Memory B cell (primary cell): ENCODE measurements at places on chromosomes 11 and 22.

DNA sequence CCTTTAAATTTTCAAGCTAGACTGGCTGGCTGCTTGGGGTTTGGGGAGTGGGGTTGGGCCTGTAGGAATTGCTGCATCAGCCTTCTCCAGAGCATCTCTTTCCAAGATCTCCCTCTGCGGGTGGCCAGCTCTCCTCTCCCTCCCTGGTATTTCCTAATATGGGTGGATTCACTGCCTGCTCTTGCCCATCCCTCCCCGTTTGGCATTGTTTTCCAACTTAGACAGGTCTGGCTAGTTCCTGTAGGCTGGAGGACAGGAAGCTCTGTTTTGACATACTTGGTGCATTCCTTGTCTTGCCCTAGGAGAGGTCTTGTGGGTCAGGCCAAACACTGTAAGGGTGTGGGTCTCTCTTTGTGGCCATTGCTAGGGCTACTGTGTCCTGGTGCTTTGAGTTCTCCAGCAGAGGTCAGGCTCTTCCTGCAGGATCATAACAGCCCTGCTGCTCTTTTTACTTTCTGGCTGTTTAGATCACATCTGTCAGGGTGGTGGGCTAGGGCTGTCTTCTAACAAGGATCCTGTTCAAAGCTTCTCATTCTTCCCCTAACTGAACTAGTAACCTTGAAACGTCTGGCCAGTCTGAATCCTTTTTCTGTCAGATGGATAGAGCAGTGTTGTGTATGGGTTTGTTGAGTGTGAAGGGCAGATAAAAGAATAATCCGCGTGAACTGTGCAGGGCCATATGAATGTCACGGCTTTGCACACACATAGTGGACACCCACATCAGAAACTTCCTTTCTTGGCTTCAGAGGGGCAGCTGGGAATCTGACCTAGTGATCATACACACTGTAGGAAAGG is 18.3 kb upstream of the MICALL1 start:
- no peak for DNase-seq

- DNase-seq, result no peak
Measured at GRCh38 chr11:61125310-61125684, 23.0 kb downstream of the CD5 start.

DNA sequence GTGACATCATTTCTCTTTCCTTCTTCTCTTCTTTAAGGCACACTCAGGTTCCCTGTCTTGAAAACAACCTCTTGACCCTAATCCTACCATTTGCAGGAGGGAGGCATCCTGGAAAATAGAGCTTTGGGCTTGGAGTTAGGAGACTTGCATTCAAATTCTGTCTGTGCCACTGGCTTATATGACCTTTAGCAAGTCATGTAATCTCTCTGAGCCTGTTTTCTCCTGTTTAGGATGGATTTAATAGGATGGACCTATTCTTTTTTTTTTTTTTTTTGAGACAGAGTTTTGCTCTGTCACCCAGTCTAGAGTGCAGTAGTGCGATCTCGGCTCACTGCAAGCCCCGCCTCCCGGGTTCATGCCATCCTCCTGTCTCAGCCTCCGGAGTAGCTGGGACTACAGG is 25.1 kb upstream of the CCDC134 start:
- DNase-seq, result no peak

GRCh38 chr22:22929381-22930221 is 42.0 kb downstream of the IGLL5 start:
- no peak for DNase-seq

DNA sequence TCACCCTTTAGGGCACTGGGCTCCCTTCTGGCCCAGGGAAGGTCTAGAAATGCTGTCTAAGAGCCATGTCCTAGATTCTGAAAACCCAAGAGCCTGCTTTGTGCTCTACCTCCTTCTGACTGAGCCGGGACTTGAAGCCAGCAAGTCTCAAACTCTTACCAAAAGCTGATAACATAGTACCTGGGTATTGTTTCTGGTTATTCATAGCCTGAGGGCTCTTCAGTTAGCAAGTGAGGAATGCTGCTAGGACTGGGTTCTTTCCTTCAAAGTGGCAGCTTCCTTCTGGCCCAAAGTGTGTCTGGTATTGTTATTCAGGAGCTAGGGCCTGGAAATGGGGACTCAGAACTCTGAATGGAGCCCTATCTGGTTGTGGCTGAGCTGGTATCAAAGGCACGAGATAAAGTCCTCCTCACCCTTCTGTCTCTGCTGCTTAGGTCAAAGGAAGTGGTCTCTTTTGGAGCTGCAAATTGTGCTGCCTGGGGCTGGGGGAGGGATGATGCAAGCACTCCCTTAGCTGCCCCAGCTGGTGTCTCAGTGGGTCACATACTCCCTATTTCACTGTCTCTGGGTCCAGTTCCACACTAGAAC is 696.0 kb upstream of the CCDC179 start:
- DNase-seq, result no peak

GRCh38 chr11:115284773-115285172 is 219.4 kb downstream of the CADM1 start:
- DNase-seq, result no peak

DNA sequence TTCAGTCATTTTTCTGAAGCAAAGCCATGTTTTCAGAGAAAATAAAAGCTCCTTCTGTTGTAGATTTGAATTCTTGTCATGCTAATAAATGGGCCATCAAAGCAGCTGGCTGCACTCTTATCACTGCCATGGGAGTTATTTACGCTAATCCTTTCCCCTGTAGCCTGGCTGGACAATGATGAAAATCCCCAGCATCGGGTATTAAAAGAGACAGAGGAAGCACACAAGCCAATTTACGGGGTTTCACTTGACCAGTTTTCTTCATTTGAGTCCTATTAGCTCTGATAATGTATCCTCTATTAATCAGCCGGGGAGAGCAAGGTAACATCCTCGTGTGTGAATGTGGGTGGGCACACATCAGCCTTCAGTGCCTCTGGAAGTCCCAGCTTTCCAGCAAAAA is 470.2 kb upstream of the API5 start:
- no peak for DNase-seq
